ENCODE measurements at places on chromosomes 2 and 18. TPM values are rescaled to one million over a fixed set of nuclear protein-coding genes. Genes with fewer than 3 reads are reported as not detected.

ZNF2 gene
- total RNA-seq = 2.4 TPM

DAPL1 gene
- not detected for total RNA-seq

GKN1 gene
- total RNA-seq = not detected

RND3 gene
- 55.8 TPM for total RNA-seq

DNA sequence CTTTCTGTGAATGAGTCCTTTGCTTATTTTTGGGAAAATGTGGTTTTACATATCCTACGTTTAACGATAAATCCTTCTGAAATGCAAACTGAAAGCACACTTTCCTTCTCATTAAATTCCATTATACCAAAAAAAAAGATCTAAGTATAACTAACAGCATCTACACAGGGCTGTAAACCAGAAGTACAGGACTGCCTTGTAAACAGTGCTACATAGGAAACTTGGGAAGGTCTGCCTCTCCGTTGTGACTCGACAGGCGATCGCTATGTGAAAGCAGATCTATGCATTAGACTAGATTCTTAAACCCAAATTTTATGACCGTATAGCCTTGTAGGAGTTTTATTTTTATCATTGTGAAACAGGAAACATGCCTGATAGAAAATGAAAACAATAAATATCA is 690.5 kb downstream of the ARHGAP15 start:
- DNase-seq = no peak

PDE1A gene
- 0.25 TPM for total RNA-seq

GRCh38 chr2:5693287-5694201 is 1.4 kb downstream of the SOX11 start:
- DNase-seq = peak; percentile 22

DLGAP1 gene
- 24.0 TPM for total RNA-seq

SERPINB11 gene
- not detected for total RNA-seq

DNA sequence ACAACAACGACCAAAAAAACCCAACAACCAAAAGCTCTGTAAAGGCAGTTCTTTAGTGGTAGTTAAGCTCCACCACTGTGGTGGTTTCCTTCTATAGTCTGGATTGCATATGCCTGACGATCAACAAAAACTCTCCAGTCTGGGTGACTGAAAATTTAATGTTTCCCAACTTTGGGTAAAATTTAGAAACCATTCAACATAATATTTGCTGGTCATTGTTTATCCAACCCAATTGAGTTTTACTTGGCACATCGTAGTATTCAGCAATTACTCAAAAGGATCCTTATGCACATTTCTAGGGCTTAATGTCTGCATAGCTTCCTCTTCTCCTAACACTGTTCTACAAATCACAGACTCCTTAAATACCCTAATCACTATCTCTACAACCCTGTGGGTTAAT is 1080.2 kb upstream of the NRXN1 start:
- DNase-seq = no peak

Measured in WTC11 (cell line).